SK-N-DZ (cell line): ENCODE measurements at places on chromosomes 1 and 21.

DNA sequence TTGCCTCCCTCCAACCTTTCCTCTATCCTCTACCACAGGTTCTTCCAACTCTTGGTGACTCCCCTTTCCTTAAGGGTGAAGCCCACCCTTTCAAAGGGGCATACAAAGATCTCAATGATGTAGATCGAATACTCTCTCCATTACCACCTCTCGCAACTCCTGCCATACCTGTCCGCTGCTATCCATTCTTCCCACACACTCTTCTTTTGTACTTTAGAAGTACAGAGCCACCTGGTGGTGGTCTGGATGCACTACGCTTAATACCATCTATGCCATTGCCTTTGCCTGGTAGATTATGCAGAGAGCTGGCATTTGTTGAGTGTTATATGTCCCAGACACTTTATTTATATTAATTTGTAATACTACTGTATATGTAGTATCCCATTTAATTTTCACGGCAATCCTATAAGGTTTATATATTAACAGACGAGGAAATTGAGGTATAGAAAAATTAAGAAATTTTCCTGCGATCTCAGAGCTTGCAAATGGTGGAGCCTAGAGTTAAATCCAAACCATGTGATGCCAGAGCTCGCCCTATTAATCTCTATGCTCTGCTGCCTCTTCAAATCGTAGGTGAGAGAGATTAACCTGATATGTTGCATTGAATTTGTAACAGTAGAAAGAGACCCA lies 22.9 kb downstream of the TSHB start:
- peak; percentile 54 for DNase-seq

- no peak for DNase-seq
These were observed 8.0 kb upstream of the OXCT2 start for GRCh38 chr1:39779137-39779536.

GRCh38 chr21:39033878-39034589 lies 149.2 kb downstream of the PSMG1 start:
- no peak for DNase-seq

GRCh38 chr1:109537450-109538178 lies 2.1 kb upstream of the GPR61 start:
- no peak for DNase-seq

DNA sequence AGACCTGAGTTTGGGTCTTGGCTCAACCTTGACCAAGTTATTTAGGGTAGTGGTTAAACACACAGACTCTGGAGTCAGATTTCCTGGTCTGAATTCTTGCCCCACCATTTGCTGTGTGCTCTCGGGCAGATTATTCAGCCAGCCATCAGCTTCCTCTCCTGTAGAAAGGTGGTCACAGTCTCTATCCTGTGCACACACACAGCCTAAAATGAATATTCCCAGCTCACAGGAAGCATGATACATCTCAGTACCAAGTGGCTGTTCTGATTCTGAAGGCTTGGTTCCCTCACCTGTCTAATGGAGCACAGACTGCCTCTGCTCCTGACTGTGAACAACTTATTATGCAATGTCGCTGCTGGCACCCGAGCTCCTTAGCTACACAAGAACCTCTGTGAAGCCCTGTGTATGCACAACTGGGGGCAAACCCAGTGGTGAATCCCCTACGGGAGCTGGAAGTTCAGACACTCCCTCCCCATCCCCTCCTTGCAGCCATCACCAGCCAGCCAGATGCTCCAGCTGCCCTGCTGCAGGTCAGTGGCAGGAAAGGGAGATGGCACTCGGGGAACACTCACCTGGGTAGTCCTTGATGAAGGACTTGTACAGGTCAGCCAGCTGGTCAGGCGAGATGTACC lies 13.7 kb downstream of the ENO1 start:
- no peak for DNase-seq

DNA sequence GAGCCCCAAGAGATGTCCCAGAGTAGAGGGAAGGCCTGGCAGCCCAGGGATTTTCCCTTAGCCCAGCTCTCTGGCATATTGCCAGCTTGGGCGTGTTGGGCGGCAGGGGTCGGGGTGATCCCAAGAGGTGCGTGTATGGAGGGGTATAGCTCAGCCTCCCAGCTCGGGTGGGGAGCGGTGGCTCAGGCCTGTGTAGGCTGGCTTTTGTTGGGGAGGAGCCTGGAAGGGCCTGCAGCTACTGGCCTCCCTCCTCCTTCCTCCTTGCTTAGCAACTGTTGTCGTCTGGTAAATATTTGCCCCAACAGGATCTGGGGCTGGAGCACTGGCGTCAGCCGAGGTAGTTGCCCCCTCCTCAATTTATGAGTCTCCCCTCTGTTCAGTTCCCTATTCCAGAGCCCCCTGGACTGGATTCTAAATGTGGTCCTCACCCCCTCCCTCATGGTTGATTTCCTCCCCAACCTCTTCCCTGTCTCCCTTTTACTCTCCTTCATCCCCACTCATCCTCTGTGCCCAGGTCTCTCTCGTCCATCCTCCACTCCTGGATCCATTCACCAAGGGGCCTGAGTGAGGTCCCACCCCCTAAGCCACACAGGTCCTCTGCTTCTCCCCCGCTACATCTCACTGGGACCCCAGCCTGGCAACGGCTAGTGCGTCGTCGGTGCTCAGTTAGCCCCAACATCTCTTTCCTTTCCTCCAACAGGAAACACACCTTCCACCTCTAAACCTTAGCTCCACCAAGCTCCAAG lies 10.3 kb upstream of the LMNA start:
- no peak for DNase-seq

GRCh38 chr21:7951854-7952519 lies 2569.4 kb upstream of the TPTE start:
- DNase-seq, result no peak
